Lower lobe of right lung (tissue), 2 donors: ENCODE measurements at places on chromosomes 7 and 10. TPM values are rescaled to one million over a fixed set of nuclear protein-coding genes. Genes with fewer than 3 reads are reported as not detected.

DNA sequence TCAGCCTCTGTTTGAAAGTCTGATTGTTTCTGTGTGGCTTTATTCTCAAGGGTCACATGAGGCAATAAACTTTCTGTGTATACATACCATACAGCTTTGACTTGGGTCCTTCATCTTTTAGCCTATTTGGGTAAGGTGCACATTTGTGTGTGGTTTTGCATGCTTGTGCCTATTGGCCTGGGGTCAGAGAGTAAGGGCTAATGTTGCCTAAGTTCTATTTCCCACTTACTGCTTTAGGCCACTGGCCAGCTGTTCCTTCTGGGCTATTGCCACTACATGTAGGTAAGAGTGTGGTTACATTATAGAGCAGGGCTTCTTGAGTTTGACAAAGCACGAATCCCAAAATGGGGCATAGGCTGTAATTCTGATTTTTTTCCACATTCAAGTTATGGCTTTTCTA lies 21.8 kb downstream of the BBIP1 start:
- DNase-seq = no peak
- no peak overlapping the region for H3K27ac ChIP-seq
- H3K4me3 ChIP-seq = no peak overlapping the region
- H3K27me3 ChIP-seq = no peaks in the 10 kb centered on the region

GRCh38 chr7:87267239-87267900 lies 47.8 kb upstream of the TMEM243 start:
- no peak for DNase-seq
- no peaks in the 10 kb centered on the region for H3K36me3 ChIP-seq
- H3K4me3 ChIP-seq = no peak overlapping the region
- H3K4me1 ChIP-seq = no peaks in the 10 kb centered on the region
- no peak overlapping the region for H3K27ac ChIP-seq
- no peaks in the 10 kb centered on the region for H3K27me3 ChIP-seq

- no peaks in the 10 kb centered on the region for H3K36me3 ChIP-seq
- no peak for DNase-seq
- H3K4me3 ChIP-seq = no peak overlapping the region
- no peaks in the 10 kb centered on the region for H3K27me3 ChIP-seq
- H3K4me1 ChIP-seq = peaks cover 15% of the 10 kb centered on the region
These were observed 44.1 kb upstream of the ZNRF2 start for GRCh38 chr7:30240106-30240800.

- no peak overlapping the region for H3K27ac ChIP-seq
- no peaks in the 10 kb centered on the region for H3K36me3 ChIP-seq
- H3K4me3 ChIP-seq = no peak overlapping the region
- H3K27me3 ChIP-seq = no peaks in the 10 kb centered on the region
- no peaks in the 10 kb centered on the region for H3K4me1 ChIP-seq
- peak; percentile 80 for DNase-seq
These were observed 180.2 kb upstream of the FZD8 start for GRCh38 chr10:35822316-35822715.

GRCh38 chr10:132883391-132883881 lies 58.9 kb downstream of the CFAP46 start:
- H3K27me3 ChIP-seq = peaks cover 21% of the 10 kb centered on the region
- H3K36me3 ChIP-seq = no peaks in the 10 kb centered on the region
- no peak overlapping the region for H3K4me3 ChIP-seq
- no peak for DNase-seq

DNA sequence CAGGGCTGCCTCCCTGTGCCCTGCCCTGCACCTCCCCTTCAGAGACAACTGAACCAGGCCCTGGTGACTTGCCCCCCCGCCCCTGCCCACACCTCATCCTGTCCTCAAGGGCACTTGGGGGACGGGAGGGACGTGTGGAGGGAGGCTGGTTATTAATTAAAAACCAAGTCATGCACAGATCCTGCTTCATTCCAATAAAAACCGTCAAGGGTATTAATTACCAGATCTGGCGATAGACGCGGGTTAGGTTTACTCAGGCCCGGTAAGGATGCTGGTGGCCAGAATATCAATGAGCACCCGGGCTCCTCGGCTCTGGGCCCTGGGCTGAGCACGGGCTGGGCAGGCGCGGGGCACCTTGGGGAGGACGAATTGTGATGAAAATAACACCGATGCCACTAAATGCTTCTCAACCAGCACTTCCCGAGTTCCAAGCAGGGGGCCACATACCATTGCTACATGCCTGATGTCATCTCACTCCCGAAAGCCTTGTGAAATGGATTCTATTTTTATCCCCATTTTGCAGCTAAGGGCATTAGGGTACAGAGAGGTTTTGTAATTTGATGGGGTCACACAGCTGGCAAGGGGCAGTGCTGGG lies 24.5 kb upstream of the GTF2IRD1 start:
- H3K4me1 ChIP-seq = no peaks in the 10 kb centered on the region
- H3K27ac ChIP-seq = no peak overlapping the region
- H3K4me3 ChIP-seq = no peak overlapping the region
- H3K36me3 ChIP-seq = no peaks in the 10 kb centered on the region
- DNase-seq = no peak
- no peaks in the 10 kb centered on the region for H3K27me3 ChIP-seq

DNA sequence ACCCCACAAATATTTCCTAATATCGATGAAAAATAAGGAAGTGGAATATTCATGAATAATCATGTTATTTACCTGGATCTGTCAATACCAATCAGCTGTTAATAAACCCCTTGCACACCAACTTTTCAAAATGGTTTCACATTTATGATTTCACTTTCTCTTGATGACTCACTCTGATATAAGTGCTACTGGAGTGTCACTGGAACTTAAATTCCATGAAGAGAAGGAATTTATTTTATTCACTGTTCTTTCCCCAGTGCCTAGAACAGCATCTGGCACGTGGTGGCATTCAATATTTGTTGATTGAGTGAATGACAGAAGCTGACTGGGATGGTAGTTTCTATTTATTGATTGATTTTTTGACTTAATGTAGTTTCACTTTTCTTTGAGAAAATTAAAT lies 3.5 kb upstream of the ENO4 start:
- H3K36me3 ChIP-seq = no peaks in the 10 kb centered on the region
- no peak for DNase-seq
- no peak overlapping the region for H3K4me3 ChIP-seq
- peaks cover 6% of the 10 kb centered on the region for H3K4me1 ChIP-seq
- peaks cover 19% of the 10 kb centered on the region for H3K27me3 ChIP-seq

Gene OGDH
- total RNA-seq = 132 TPM

- no peak overlapping the region for H3K4me3 ChIP-seq
- H3K4me1 ChIP-seq = no peaks in the 10 kb centered on the region
- no peaks in the 10 kb centered on the region for H3K36me3 ChIP-seq
- H3K27ac ChIP-seq = no peak overlapping the region
- DNase-seq = no peak
These were observed 120.5 kb downstream of the FANK1 start for GRCh38 chr10:126016882-126017281.

Gene ENO4
- 1.9 TPM for total RNA-seq

DNA sequence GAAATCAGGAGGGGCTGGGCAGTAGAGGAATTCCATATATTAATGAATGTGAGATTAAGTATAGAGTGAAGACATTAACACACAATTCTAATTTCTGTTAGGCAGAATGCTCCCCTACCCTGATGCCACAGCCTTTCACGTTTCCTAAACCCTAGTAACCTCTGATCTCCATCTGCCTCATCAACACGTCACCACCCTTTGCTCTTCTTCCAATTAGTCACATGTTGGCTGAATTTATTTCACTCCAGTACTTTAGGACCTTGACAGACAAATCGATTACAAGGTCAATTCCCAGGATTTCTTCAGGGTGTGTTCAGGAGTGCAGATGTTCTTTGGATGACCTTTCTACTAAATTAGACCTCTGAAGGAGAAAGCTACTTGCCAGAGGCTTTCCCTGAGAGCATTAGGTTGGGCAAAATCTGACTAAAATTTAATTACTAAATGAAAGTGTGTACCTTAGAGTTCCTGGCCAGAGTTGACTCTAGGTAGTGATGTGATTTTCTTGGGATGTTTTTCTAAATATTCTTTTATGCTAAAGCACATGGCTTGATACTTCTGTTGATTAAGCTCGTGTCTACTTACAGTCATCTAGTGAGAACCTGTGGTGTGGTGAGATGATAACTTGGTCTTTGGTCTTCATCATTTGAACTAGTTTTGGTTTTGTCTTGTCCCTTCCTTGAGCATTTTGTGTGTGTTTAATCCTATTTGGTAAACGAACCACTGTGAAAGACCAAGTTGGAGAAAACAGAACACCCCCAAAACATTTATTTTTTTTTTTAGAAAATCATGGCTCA lies 12.7 kb downstream of the AGR2 start:
- H3K27me3 ChIP-seq = no peaks in the 10 kb centered on the region
- no peak overlapping the region for H3K4me3 ChIP-seq
- DNase-seq = no peak
- no peaks in the 10 kb centered on the region for H3K4me1 ChIP-seq
- no peak overlapping the region for H3K27ac ChIP-seq

Gene COL1A2
- 252 TPM for total RNA-seq

- no peak overlapping the region for H3K27ac ChIP-seq
- no peak overlapping the region for H3K4me3 ChIP-seq
- no peaks in the 10 kb centered on the region for H3K27me3 ChIP-seq
- H3K36me3 ChIP-seq = no peaks in the 10 kb centered on the region
These were observed 20.8 kb downstream of the CYTH3 start for GRCh38 chr7:6251653-6252052.

- DNase-seq = no peak
- no peaks in the 10 kb centered on the region for H3K27me3 ChIP-seq
- H3K27ac ChIP-seq = no peak overlapping the region
- peaks cover 12% of the 10 kb centered on the region for H3K4me1 ChIP-seq
- H3K36me3 ChIP-seq = no peaks in the 10 kb centered on the region
These were observed 40.4 kb upstream of the RASGEF1A start for GRCh38 chr10:43307306-43307705.

DNA sequence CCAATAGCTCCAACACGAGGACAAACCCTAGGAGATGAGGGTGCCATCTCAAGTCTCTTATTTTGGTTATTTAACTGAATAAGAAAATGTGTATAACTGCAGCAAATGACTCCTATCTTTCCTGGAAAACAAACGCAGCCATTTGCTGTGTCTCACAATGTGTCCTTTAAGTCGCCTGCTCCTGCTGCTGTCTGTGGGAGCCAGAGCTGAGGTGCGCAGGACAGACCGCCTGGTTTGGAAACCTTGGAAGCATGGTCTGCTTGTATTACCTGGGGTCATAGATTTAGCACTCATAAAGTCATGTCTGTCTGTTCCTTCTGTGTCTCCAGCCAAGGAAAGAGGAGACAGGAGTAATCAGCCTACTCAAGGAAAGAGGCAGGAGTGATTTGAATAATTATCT lies 760.2 kb downstream of the GRID1 start:
- H3K27me3 ChIP-seq = no peaks in the 10 kb centered on the region
- H3K27ac ChIP-seq = no peak overlapping the region
- no peaks in the 10 kb centered on the region for H3K36me3 ChIP-seq
- H3K4me1 ChIP-seq = no peaks in the 10 kb centered on the region

DNA sequence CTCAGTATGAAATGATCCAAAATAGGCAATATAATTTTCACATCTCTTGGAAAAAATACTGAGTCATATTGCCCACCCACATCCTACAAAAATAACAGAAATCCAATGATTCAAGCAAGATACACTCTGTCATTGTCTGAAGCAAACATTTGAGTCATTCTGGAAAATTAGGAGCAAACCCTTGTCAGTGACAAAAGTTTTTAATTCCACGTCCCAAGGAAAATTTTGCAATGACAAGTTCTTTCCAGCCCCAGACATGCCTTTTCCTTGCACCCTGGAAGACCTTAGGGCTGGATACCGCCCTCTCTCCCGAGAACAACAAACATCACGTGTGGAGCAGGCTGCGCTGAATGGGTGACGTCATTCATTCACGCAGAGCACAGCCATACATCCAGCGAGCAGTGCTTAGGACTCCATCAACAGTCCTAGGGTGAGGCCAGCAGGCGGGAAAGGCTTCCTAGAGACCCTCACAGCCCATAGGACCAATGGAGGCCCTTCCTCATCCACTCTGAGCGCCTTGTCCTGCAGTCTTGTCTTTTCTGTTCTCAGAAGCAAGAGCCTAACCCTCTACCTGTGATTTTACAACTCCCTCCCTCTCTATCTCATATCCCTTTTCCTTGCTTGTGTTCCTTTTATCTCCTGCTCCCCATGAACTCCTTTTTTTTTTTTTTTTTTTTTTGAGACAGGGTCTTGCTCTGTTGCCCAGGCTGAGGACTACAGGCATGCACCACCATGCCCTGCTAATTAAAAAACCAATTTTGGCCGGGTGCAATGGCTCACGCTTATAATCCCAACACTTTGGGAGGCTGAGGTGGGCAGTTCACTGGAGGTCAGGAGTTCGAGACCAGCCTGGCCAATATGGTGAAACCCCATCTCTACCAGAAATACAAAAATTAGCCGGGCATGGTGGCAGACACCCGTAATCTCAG lies 23.5 kb upstream of the KDM7A start:
- DNase-seq = no peak
- no peak overlapping the region for H3K27ac ChIP-seq
- no peaks in the 10 kb centered on the region for H3K36me3 ChIP-seq
- no peak overlapping the region for H3K4me3 ChIP-seq
- H3K4me1 ChIP-seq = no peaks in the 10 kb centered on the region
- no peaks in the 10 kb centered on the region for H3K27me3 ChIP-seq

DNA sequence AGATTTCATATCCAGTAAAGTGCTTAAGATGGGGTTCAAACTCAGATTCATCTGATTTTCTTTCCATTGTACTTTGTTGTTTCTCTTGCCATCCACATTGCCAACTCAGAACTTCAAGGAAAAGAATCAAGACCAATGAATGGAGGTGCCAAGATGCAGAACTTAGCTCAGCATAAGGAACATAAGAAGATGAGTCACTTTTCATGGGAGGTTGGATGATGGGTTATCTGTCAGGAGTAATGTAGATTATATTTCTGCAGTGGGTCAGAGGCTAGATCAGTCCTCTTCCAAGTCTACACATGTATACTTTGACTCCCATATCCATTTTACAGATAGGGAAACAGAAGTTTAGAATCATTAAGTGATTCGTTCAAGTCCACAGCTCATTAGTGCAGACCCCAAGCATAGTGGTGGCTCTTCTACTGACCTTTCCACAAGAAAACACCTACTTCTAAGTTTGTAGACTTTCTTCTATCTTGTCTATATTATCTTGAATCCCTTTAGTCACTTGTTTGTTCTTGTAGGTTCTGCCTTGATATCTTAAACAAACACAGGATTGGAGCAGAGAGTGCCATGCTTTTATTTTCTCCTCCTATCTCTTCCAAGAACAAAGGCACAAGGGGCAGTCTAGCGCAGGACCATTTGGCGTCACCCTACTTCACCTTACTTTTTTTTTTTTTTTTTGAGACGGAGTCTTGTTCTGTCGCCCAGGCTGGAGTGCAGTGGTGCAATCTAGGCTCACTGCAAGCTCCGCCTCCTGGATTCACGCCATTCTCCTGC lies 14.0 kb upstream of the ADD3 start:
- no peak for DNase-seq
- H3K27me3 ChIP-seq = no peaks in the 10 kb centered on the region
- H3K36me3 ChIP-seq = no peaks in the 10 kb centered on the region
- no peak overlapping the region for H3K27ac ChIP-seq

Gene PRKCQ
- 8.1 TPM for total RNA-seq

GRCh38 chr10:119504651-119505050 lies 37.9 kb downstream of the RGS10 start:
- no peak for DNase-seq
- H3K27me3 ChIP-seq = peaks cover 5% of the 10 kb centered on the region
- H3K36me3 ChIP-seq = no peaks in the 10 kb centered on the region
- no peaks in the 10 kb centered on the region for H3K4me1 ChIP-seq
- H3K4me3 ChIP-seq = no peak overlapping the region
- no peak overlapping the region for H3K27ac ChIP-seq
